Subcutaneous preadipocyte (primary cell): ENCODE measurements at places on chromosomes 4 and X. TPM values are rescaled to one million over a fixed set of nuclear protein-coding genes. Genes with fewer than 3 reads are reported as not detected.

The TGIF2LX gene
- not detected in 2 replicates for total RNA-seq

The SPATA18 gene
- 10.9 and 15.4 TPM in 2 replicates for total RNA-seq

The ZCCHC13 gene
- not detected in 2 replicates for total RNA-seq

The CYBB gene
- total RNA-seq, result not detected in 2 replicates

The PLAC8 gene
- total RNA-seq, result 1.8 TPM in 1 of 2 replicates, not detected in the other

The PCYT1B gene
- total RNA-seq, result under 0.01 and 0.20 TPM in 2 replicates

The PITX2 gene
- 0.59 and 1.8 TPM in 2 replicates for total RNA-seq

The OTUD6A gene
- not detected in 2 replicates for total RNA-seq
